Foreskin fibroblast (primary cell): ENCODE measurements at places on chromosomes 1 and 21.

- DNase-seq, result no peak
Observed at GRCh38 chr1:234869182-234870019, 259.2 kb downstream of the TOMM20 start.

GRCh38 chr21:42343963-42344510, 6.8 kb downstream of the TFF2 start:
- DNase-seq, result no peak

DNA sequence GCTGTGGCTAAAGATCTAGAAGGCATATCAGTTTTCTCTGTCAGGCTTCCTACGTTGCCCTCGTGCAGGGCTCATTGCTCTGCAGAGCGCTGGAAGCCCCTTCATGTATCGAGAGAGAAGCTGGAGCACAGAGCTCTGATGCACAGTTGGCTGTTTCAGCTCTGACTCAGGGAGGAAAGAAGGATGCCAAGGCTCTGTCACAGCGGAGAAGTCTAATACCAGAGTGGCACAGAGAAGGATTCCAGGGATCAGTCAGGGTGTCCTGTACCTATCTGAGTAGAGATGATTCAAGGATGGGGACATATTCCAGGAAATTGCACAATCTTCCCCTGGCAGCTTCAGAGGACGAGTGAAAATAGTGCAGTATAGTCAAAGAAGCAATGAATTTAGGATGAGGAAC, 179.2 kb upstream of the FMN2 start:
- DNase-seq, result peak; percentile 48

GRCh38 chr1:18794051-18794450, 65.4 kb downstream of the TAS1R2 start:
- DNase-seq, result no peak

DNA sequence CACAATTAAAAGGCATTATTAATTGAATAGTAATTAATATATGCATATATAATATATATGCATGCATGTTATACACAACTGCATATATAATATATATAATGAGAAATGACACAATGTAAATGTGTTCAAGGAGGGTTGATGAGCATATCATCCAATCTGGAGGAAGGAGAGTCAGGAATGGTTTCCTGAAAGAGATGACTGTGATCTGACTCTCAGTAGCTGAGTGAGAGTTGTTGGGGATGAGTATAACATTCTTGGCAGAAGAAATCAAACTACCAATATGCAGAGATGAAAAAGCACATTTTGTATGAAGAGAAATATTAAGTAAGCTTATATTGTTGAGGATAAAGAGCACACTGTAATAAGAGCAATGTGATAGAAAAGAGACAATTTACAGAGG, 37.3 kb downstream of the F13B start:
- peak; percentile 41 for DNase-seq
